ENCODE measurements at places on chromosomes 12 and 14. TPM values are rescaled to one million over a fixed set of nuclear protein-coding genes. Genes with fewer than 3 reads are reported as not detected.
A peak's percentile ranks its signal among the peaks of the same experiment; 100 is the strongest.

SLC25A3 gene
- total RNA-seq = 481 TPM

TRMT61A gene
- 7.8 TPM for total RNA-seq

- no peak for DNase-seq
Observed at GRCh38 chr12:43293396-43293795, 258.6 kb downstream of the ADAMTS20 start.

DNA sequence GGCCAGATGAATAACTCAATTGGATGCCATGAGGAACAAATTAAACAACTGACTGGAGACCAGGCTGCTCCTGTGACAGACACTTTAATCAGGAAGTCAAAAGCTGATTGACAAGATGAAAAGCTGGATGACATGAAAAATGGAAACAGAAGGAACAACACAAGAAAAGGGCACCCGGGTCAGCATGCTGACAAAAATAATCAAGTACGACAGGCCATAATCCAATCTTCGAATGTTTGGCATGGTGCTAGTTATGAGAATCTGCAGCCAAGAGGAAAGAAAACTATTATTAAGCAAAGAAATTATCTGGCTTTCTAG, 544.7 kb downstream of the ETNK1 start:
- DNase-seq = no peak

SLC25A21 gene
- total RNA-seq = 0.91 TPM

DNA sequence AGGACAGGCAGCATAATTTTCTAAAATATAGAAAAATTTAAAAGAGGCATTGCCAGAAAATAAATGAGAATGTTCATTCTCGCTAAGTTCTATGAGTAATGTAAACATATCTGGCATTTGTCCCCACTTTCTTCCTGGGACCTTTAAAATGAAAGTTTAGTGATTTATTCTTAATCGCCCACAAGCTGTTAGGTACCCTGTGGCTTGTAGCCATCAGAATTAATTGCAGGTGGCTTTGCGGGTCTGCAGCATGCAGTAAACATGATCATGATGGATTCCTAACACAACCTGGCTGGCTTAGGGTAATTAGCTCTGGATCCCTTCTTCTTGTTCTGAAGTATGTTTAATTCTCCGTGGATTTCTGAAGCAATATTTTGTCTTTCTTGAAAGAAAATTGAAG, 103.5 kb upstream of the FRMD6 start:
- no peak for DNase-seq

PPP1R13B gene
- total RNA-seq = 24.6 TPM

TAS2R46 gene
- total RNA-seq = 3.3 TPM

DNA sequence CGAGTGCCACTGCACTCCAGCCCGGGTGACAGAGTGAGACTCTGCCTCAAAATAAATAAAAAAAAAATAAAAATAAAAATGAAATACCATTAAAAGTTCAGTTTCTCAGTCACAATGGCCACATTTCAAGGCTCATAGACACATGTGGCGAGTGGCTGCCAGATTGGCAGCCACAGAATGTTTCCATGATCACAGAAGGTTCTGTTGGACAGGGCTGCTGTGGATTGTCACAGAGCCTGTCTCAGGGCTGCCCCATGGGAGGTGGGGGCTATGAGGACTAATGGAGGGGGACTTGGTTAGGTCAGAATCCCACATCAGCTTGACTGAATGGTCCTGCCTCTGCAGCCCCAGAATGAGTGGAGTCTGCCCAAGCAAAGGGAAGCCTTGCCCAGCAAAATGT, 3.8 kb upstream of the PLA2G1B start:
- DNase-seq = no peak

PLA2G1B gene
- total RNA-seq = not detected

DNA sequence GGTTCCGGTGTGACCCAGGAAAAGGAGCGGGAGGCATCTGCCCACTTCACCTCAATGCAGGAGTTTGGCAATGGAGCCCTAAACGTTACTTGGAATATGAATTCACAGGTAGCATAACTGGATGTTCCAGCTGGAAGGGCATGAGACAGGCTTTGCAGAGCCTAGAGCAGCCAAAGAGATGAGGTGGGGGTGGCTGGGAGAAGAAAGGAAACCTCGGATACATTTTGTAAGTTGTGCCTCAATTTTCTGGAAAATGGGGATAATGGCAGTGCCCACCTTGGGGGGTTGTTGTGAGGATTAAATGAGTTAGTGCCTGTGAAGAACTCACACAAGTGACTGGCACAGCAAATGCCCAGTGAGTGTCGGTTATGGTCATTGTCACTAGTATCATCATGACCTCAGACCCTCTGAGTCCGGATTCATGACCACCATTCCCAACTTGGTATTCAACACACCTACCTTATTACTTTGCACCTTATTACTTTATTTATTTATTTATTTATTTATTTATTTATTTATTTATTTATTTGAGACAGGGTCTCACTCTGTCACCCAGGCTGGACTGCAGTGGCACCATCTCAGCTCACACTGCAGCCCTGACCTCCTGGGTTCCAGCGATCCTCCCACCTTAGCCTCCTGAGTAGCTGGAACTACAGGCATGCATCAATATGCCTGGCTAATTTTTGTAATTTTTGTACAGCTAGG, 56.0 kb downstream of the CLMN start:
- DNase-seq = no peak

DNA sequence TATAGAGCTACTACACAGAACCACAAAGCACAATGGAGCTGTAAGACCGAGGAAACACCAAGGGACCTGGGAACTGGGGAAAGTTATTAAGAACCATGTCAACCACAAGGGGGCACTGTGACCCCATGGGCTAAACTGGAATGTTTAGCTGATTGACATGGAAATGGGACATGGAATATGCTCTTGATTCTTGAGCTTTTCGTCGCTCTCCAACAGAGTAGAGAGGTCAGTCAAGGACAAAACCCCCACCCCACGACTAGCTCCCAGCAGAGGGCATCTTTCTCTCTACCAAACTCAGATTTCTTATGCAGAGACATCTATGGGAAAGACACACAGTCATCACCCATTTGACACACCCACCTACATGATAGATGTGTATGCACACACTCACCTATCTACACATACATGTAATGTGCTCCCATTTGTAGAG, 10.1 kb downstream of the NDRG2 start:
- peak; percentile 88 for DNase-seq

DNA sequence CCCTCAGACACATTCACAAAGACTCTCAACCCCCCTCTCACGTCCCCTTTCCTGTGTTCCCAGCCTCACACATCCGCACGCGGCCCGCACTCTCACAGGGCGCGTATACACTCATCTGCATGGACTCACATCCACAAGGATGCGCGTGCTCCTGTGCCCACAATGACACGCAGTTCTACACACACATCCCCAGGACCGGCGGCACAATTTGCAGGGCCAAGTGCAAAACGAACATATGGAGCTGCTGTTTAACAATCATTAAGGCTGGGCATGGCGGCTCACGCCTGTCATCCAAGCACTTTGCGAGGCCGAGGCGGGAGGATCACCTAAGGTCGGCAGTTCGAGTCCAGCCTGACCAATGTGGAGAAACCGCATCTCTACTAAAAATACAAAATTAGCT, 36.4 kb upstream of the EML1 start:
- no peak for DNase-seq

TNFAIP2 gene
- total RNA-seq = 4.3 TPM

CCDC197 gene
- not detected for total RNA-seq

DNA sequence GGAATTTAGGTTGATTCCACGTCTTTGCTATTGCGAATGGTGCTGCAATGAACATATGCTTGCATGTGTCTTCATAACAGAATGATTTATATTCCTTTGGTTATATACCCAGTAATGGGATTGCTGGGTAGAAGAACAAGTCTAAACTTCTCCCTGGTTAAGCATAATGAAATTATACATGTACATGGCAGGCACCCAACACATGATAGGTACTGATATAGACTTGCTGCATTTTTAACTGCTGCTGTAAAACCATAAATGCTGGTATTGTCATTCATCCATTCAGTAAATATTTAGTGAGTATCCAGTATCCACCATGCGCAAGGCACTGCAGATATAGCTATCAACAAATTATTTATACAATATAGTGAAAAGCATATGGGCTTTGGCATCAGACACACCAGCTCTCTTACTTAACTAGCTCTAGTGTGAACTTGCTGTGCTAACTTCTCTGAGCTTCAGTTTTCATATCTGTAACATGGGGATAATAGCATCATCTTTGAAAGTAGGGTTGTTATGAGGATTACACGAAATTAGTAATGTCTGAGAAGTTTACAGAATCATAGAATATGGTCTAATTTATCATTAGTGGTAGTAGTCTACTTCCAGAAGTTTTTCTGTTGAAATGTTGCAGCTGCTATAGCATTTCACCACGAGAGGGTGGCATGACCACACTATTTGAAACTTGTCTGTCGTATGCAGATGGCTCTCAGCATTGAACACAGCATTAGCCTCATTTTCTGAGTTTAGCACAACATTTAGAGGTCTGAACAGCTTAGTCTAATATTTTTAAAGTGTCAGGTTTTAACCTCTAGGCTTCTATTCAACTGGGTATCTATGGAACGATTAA, 32.0 kb upstream of the SEL1L start:
- peak; percentile 32 for DNase-seq

GRCh38 chr14:52551696-52552062, 626 bp downstream of the TXNDC16 start:
- DNase-seq = no peak

DNA sequence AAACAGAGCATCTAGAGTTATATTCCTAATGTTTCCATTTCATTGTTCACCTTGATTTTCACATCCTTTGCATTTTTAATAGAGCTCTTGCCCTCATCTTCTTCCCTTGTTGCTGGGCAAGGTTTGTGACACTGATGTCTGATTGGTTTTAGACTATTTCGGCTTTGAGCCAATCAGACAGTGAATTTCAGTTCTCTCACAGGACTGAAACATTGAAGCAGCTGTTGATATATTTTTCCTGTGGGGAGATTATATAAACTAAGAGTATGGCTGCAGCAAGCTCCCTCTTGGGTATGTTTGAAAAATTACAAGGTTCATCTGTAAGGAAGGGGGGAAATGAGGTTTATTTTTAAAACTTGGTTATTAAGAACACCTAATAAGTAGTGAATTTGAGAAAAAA, 51.2 kb downstream of the ATF7IP start:
- no peak for DNase-seq

DNA sequence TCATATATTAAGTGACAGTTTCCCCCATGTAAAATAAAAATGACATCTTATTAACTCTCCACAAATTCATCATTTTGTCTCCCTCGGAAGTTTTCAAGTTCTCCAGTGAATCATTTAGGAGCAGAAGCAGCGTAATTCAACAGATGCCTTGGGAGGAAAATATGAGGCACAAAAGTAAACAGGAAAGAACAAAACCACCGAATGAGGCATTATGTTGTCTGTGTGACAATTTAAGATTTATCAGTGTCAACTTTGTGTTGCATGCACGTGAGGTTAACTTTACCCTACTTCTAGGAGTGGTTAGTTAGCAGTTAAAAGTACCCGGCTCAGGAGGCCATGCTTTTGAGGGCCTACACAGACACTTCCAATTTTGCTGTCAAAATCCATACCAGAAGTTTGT, 258.6 kb downstream of the IPO8 start:
- DNase-seq = no peak

DNA sequence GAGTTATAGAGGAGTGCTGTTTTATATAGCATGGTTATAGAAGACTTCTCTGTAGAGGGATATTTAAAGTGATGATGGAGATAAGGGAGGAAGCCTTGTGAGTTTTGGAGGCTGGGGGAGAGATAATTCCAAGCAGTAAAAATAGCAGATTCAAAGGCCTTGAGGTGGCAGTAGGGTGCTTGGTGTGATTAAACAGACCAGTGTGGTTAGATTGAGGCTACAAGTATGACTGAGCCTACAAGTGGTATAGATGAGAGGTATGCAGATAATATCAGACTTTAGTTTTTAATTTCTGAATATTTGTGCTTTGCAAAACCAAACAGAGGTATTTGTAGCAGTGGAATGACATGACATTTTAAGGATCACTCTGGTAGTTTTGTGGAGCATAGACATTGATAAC, 20.3 kb downstream of the FANCM start:
- DNase-seq = no peak

TAS2R9 gene
- total RNA-seq = not detected

DNA sequence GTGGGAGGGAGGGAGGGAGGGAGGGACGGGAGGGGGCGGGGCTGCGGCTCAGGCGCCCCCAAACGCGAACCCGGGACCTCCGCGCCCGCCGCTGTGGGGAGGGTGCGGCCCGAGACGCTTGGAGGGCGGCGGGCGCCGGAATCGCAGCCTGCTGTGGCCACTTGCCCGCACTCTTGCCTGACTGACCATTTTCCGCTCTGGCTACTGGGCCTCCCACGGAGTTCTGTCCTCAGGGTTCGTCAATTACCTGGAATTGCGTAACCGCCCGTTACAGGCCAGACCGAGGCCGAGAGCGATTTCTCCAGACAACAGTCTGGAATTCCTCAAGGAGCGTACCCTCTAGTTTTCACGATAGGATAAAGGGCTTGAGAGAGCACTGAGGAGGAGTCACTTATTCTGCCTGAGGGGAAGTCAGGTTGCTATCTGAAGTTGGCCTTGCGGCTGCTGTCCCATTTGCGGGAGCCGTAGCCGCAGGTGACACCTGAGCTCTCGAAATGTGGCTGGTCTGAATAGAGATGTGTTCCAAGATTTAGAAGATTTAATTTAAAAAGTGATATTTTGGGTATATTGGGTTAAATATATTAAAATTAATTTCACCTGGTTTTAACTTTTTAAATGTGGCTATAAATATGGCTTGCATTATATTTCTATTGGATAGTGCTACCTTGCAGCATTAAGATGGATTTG, 446 bp upstream of the ZNF641 start:
- no peak for DNase-seq

NUBPL gene
- total RNA-seq = 12.5 TPM

DNA sequence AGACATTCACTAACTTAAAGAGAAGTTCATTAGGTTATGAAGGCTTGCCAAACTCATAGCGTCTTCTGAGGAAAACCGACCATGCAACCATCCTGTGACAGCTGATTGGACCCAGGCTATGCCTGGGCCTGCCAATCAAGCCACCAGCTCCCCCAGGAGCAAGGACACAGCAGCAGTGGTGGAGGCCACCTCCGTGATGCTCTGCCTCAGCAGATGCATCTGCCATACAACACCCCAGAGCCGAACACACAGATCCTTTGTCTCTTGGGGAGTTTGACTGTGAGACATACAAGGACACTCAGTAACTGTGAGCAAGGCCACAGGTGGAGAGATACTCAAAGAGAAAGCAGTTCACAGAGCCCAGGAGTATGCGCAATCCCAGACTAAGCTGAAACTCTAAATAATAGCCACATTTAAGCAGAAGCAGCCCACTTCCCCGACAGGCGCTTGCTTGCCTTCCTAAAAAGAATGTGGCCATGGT, 10.0 kb upstream of the CNIH1 start:
- no peak for DNase-seq

SLCO1B3 gene
- not detected for total RNA-seq

DNA sequence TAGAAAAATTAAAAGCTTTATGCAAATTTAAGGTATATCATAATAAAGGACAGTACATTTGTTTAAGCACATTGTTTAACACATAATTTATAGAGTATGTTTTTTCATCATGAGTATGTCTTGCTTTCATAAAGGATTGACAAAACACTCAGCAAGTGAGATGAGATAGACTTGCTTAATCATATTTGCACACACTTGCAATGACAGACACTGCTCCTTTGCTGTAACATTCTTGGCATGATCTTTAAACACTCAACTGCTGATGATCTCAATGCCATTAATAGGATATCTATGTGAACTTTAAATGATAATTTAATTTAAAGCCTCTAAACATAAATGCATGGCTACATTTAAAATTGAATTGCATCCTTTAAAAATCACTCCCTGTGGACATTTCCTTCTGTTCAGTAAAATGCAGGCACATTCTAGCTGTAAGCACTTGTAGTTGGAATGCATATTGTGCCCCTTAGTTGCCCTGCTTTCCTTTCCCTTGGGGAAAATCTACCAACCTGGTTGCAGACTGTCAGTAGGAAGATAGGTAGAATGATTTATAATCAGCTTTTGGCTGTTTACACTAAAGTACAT, 979.0 kb downstream of the TMTC2 start:
- no peak for DNase-seq

Data from glutamatergic neuron (in vitro differentiated cells).